ENCODE measurements at places on chromosomes 7 and 10.

GRCh38 chr10:93601146-93601773 is at the start of gene RBP4:
TSS of gene RBP4 (minus strand) at chr10:93601235. CDS start at chr10:93601028, 207 bp downstream.
- no peak for DNase-seq

- no peak for DNase-seq
These were observed 185.8 kb downstream of the SORCS1 start for GRCh38 chr10:106978756-106979155.

- DNase-seq = no peak
These were observed 20.9 kb downstream of the TMEM130 start for GRCh38 chr7:98848918-98849317.

DNA sequence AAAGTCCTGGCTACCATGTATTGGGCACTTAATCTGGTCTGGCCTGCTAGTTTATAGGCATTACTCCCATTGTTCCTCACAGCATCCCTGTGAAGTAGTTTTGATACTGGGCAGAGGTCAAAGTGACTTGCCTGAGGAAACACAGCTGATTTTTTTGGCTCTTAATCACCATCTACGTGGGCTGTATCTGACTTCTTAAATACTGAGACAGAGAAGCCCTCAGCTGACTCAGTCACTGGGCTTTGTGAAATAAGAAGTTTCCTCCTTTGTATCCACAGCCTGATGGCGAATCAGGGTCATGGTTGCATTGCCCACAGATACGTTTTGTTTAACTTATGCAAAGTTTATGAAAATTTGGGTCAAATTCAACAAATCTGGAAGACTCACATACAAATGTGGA is 13.2 kb downstream of the TACR2 start:
- DNase-seq = no peak

DNA sequence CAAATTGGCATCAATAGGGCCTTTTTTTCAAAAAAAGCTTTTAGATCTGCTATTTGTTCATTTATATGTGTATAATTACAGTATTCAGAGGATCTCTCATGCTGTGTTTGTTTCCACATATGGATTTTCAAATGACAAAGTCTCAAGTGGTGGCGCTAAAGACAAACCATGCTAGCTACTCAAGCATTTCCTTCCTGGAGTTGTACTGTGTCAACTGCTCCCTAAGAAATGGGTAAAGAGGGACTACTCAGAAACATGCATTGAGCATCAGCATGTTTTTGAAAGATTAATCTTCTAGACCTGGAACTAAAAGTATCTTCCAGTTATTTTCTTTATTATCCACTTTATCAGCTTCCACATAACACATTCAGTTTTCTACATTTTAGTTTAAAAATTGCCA is 12.7 kb downstream of the CNTNAP2 start:
- DNase-seq = no peak

GRCh38 chr10:117477961-117478670 is 64.4 kb upstream of the EMX2 start:
- no peak for DNase-seq

DNA sequence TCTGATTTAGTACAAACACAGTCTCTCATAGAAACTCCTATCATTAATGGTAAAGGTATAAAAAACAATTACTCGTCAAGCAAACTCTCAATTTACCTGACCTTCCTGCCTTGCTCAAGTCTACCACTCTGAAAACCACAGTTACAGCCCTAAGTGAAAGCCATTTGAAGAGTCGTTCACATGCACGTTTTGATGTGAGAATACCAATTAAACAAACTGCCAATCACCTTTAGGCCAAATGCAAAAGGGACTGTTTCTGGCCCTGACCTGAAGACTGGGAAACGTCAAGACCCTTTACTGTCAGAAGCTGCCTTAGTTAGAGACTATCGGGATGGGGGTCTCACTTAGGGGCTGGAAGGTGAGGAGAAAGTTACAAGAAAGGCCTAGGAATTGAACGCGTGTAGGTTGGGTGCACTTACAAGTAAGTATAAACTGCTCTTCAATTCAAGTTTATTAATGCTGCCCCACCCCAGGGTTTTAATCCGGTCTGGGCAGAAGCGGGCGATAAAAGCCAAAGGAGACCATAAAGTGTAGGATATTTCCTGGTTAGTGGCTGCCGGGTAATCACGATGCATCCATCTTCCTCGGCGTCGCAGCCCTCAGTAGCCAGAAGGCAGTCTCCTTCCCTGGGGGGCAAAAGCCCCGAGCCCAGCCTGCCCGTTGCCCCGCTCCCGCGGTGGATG is 935 bp downstream of the TM9SF3 start:
- no peak for DNase-seq

- no peak for DNase-seq
These were observed 8.4 kb downstream of the EPDR1 start for GRCh38 chr7:37928878-37929277.

- DNase-seq = no peak
These were observed 28.9 kb upstream of the TRIM8 start for GRCh38 chr10:102615361-102615760.

- DNase-seq = no peak
These were observed 50.4 kb upstream of the ZNF365 start for GRCh38 chr10:62323751-62324150.

DNA sequence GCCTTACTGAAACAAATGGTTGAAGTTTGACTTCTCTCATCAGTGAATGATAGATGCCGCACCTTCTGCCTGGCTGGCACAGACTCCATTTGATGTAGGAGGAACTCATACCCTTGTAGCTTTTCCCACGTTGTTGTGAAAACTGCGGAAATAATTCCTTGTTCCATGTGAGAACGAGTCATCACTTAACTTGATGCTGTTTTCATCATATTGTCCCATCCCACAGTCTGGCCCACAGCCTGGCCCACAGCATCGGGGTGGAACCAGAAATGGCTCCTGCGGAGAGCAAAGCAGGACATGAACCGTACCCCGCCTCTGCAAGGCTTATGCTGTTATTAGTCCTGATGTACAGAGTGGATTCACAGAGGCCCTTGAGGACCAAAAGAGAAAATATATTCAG is 587.0 kb downstream of the SDK1 start:
- DNase-seq = no peak

GRCh38 chr7:36438211-36438610 is 48.5 kb downstream of the ANLN start:
- DNase-seq = no peak

Measured in NCI-H524 treated with DMSO at 0.1 percent for 48 hours (cell line).